ENCODE measurements at places on chromosomes 6 and 20.

- no peak for DNase-seq
Measured at GRCh38 chr20:38919683-38920082, 6.5 kb upstream of the FAM83D start.

DNA sequence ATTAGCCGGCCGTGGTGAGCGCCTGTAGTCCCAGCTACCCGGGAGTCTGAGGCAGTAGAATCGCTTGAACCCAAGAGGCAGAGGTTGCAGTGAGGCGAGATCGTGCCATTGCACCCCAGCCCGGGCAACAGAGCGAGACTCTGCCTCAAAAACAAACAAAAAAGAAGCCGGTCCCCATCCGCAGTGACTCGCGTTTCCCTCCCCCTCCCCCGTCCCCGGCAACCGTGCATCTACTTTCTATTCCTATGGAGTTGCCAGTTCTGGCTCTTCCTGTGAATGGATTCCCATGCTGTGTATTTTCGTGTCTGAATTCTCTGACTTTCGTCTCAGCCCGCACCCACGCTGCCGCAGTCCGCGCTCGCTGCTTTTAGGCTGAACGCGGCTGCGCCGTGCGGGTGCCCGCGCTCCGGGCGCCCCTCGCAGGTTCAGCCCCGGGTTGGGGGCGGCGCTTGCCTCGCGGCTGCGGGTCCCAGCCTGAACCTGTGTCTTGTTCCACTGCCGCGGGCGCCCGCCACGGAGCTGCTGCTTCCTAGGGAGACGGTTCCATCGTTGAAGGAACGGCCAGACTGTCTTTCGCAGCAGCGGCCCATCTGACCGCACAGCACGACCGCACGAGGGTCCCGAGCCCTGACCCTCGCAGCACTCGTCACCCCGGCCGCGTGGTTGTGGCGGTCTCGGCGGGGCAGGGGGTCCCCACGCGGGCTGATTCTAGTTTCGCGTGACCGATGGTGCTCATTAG is 1.1 kb upstream of the MRGBP start:
- peak; percentile 41 for DNase-seq

DNA sequence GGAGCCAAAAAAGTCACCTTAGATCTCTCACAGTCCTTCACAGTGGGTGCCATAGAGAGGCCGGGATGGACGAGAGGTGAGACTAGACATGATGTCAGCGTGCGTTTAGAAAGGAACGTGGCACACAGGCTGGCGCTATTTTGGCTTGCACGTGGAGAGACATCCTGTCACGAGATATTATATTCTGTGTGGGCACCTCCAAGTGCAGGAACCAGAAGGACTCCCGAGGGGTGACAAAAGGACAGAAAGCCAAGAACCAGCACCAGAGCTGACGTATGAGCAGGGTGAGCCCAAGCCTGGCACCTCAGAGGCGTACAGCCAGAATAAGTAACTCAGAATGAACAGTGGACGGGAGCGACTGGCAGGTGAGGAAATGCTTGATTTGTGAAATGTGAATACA is 49.9 kb upstream of the QKI start:
- no peak for DNase-seq

DNA sequence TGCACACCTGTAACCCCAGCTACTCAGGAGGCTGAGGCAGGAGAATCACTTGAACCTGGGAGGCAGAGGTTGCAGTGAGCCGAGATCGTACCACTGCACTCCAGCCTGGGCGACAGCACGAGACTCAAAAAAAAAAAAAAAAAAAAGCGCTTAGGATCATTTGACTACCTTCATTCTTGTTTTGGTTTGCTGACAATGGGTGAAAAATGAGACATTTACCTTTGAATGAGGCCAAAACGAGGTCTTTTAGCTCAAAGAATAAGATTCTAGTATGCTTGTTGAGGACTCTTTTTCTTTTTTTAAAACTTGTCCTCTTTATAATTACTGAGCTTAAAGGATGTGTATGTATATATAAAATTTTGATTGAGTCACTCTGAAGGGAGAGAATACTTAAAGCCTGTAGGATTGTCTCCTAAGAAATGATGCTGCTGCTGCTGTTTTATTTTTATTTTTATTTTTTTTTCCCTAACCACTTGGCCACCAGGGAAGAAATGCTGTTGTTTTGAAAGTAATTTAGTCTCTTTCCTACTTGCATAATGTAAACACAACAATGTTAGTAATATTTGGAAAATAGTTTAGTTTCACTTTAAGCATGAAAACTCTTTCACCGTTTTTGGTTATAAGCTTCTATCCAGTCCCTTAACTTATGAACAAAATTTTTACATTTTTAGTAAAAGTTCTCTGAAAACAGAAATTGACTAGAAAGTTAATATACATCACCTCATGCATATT is 7.9 kb downstream of the UBR2 start:
- DNase-seq, result no peak

DNA sequence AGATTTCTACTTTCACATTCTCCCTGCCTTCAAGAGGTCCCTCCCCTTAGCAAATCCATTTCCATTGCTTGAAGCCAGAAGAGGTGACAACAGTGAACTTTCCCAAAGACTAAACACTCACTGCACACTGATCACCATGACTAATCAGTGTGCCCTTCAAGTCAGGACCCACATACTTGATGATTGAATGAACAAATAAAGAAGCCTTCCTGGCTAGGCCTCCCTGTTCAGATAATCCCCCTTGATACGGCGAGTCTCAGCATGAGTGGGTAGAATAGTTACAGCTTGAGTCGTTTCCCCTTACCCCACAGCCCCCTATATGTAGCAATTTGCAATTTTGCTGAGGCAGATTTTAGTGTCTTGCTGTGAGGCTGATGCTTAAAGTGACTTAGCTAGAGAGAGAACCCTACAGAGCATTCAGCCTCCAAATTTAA is 102.2 kb downstream of the UNC5CL start:
- peak; percentile 93 for DNase-seq

- DNase-seq, result peak; percentile 9
Measured at GRCh38 chr6:106324726-106325335, 729 bp downstream of the ATG5 start.

DNA sequence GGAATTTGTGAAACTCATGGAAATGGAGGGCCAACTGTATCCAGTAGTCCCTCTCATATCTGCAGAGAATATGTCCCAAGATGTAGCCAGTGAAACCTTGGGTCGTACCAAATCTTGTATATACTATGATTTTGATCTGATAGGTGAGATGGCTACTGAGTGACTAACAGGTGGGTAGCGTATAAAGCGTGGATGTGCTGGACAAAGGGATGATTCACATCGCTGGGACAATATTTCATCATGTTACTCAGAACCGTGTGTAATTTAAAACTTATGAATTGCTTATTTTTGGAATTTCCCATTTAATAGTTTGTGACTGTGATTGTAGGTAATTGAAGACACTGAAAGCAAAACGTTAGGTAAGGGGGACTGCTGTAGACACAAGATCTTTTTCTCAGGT is 144.1 kb downstream of the SMAP1 start:
- peak; percentile 33 for DNase-seq

DNA sequence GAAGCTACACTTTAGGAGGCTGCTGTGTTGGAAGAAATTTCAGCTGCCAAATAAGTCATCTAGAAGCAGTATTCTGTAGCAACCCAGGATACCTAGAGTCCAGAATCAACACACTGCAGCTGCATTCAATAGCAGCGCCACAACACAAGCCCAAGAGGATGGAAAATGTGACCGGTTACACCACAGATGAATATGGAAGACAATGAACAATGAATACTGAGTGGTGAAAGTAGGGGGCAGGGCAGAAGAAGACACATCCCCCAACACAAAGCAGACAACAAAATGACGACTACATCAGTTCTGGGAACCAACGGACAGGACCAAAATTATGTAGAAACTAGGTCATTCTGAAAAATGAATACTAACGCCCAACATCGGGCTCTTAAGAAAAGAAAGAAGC is 38.2 kb downstream of the KIF6 start:
- no peak for DNase-seq

DNA sequence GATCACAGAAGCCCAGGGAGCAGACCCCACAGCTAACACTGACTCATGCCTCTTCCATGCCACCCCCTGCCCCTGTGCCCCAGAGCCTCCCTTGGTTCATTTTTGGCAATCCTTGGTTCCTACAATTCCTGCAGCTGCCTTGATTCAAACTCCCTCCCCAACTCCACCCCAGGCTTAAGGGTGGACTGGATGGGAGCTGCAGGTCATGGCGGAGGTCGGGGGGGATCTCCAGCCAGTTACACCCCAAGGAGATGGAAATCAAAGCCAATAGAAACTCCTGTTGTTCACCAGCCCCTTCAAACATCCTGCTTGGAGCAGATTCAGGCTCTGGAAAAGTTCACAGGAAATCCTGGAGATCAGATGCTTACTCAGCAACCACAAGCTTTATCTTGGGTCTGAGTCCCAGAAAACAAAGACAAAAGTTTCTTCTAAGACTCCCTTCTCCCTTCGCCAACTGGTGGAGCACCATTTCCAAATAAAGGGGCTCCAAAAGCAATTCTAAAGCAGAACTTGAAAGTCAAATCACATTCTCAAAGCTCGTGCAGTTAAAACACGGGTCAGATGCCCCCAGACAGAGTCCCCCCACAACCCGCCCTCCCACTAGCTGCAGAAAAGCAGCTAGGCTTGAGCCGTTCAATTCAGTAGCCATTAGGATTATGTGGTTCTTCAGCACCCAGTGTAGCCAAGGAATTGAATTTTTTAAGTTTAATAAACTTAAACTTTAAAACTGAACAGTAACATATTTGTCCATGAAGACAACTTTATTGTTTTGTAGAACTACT is 149.5 kb downstream of the ANKRD60 start:
- peak; percentile 86 for DNase-seq

GRCh38 chr6:134347885-134348805 is 30.2 kb upstream of the SGK1 start:
- peak; percentile 99 for DNase-seq

GRCh38 chr6:33317419-33317668 is 200 bp downstream of the ZBTB22 start:
- no peak for DNase-seq

GRCh38 chr6:113763876-113764275 is 93.3 kb upstream of the MARCKS start:
- peak; percentile 71 for DNase-seq

DNA sequence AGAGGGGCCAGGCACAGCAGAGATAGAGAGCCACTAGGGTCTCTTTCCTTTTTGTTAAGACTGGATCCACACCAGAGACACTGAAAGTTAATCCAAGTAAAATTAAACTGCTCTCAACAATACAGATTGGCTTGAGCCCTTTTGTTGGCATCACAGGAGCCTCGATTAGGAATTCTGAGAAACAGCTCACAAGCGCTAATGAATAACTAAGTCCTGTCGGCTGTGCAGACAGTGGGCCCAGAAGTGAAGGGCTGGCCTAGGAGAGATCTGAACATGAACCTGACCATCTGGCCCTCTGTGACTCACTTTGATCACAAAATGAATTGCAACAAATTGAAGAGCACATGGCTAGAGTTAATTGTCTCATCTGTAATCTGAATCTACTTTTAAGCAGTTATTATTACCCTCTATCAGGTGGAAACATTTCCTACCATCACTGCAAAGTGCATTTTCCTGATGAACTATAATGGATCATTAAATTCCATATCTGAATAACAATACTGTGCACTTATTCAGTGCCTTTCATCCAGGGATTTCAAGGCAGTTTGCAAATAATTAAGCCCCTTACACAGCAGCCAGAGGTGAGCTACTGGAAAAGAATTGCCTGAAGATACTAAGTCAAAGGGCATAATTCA is 3.2 kb downstream of the BACH2 start:
- DNase-seq, result peak; percentile 37

DNA sequence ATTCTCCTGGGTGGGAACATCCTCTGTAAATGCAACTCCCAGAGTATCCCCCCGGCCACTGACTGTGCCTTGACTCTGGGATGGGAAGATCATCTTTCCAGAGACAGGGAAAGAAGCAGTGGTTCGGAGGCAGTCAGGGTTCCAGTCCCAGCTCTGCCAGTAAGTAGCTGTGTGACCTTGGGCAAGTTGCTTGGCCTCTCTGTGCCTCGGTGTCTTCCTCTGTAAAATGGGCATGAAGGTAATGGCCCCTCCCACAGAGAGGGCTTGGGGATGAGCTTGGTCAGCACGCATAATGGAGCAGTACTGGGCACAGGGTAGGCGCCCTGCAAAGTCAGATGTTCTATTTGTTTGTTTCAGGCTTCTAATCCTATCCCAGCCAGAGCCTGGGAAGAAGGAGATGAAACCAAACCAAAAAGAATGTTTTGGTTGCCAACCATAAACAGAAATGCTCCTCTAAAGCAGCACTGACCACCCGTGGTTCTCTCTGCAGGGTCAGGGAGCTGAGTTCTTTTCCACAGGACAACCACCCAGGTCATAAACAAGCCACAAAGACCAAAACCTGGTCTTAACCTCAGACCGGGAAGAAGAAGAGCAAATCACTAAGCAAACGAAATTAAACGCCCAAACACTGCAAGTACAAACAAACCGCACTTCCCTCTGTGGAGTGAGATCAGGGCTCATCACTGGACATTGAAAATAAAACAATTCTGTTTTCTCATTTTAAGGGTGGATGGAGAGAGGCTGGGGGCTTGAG is 381.0 kb upstream of the SULF2 start:
- no peak for DNase-seq

GRCh38 chr6:43310624-43311023 is 2.0 kb upstream of the CRIP3 start:
- no peak for DNase-seq
